ENCODE measurements at places on chromosomes 6 and 20.

DNA sequence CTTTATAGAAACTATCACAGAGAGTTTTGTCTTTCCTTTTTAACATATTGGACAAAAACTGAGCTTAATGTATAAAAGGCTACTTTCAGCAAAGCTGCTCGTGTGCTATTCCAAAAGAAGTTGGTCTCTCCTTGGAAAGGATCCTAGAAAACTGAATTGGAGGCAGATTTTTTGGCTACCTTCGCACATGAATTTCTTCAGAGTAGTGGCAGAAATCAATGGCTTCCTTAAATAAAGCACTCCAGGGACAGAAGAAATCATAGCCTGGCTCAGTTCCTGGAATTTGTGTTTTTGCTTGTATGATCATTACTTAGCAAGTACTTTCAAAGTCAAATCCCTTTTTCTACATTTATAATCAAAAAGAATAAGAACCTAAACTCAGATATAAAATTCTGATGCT lies 780.3 kb downstream of the PHF3 start:
- DNase-seq = no peak

GRCh38 chr6:34236131-34236442 lies 586 bp upstream of the HMGA1 start:
- no peak for DNase-seq

- DNase-seq = no peak
These were observed 77.0 kb upstream of the LTV1 start for GRCh38 chr6:143766185-143766553.

- no peak for DNase-seq
These were observed 26.3 kb downstream of the ELOVL5 start for GRCh38 chr6:53322188-53323029.

DNA sequence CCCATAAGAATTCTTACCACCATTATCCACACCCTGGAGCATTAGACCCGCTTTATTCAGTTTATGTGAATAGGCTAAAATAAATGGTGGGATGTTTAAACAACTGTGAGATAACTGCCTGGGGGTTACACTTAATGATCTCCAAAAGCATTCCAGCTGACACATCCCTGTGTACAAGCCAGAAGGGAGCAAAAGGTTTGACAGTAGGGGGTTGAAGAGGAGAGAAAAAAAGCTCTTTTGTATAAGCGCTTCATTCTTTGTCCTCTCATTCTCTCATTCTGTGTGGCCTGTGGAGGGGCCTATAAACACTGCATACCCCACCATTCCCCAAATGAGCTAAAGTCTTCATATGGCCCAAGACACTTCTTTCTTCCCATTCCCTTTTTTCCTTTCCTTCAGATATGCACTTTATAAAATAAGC lies 30.8 kb upstream of the COL21A1 start:
- DNase-seq = no peak

- no peak for DNase-seq
These were observed 76.2 kb downstream of the TCP11 start for GRCh38 chr6:35064757-35065440.

Measured in nucleus accumbens (tissue), 56 donors.